Panc1 (cell line): ENCODE measurements at places on chromosomes 5 and 9.
A peak's percentile ranks its signal among the peaks of the same experiment; 100 is the strongest.

DNA sequence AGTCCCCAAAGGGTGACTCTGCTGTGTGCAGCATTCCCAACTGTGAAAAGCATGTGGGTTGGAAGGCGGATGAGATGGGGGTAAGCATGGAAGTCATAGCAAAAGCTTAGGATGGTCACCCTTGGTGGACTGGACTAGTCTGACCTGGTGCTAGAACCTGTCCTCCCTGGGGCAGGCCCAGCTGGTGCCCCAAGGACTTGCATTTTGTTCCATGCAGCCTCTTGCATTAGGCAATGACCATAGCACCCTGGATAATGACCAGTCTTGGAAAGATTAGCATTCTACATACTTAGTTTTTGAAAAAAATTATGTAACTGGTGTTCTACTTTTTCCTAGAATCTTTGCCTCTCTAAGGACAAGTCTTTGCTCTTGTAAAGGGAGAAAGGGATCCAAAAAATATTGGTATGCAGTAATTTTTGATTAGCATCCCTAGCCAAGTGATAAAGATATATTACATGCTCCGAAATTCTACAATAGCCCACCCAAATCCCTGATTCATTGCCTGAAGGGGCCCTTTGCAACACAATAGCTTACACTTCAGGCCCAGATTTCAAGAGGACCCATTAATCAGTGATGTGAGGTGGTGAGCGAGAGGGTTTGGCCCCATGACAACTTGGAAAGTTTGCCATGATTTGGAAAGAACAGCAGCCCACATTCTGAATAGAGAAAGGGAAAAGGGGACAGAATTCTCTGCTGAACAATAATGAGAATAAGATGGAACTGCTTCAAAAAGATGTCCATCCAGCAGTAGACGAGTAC lies 93.3 kb upstream of the CD180 start:
- DNase-seq, result no peak

DNA sequence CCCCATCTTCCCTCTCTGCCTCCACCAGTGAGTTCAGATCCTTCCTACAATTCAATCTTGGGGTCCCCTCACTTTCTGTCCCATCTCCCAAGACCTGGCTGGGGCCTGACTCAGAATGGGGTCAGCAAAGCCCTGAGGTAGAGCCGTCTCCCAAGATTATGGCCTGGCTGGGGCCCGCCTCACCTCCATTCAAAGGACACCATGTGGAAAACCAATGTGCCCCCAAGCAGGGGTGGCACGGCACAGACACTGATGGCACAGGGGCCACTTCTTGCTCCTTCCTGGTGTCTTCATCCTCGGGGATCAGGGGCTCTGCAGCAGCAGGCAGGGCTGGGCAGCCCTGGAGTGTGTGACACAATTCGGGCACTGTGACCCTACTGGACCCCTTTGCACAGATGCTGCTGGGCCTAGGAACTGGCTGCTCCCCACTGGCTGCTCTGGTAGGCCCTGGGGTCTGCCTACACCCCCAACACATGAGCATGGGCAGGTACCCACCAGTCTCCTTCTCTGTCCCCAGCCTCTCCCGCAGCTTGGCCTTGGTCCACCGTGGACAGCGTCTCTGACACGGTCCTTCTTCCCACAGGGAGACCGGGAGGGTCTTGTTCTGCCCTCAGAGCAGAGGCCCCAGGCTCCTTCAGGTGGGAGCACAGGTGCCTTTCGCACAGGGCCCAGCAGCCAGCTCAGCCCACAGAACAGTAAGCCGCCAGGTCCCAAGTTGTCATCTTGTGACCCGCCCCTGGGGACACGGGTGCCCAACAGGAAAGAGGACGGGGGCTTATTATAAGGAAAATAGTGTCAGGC lies 89.5 kb downstream of the ADAMTS2 start:
- no peak for DNase-seq

DNA sequence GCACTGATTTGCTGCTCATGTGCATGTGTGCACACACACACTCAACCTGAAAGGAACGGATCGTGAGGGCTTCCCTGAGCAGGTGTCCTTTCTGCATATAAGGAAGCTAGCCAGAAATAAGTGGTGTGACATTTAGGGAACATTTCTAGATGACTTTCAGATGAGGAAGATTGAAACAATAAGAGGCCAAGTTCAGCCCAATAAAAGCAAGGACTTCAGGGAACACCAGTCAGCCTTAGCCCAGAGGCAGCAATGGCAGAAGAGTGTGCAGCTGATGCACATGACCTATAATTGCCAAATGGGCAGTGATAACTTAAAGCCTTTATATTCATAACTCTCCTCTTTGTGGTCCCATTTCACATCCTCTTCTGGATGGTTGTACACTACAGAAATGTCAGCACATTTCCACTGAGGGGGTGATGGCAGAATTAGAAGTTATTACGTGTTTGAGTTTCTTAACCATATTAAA lies 255.5 kb downstream of the TRIM32 start:
- no peak for DNase-seq

DNA sequence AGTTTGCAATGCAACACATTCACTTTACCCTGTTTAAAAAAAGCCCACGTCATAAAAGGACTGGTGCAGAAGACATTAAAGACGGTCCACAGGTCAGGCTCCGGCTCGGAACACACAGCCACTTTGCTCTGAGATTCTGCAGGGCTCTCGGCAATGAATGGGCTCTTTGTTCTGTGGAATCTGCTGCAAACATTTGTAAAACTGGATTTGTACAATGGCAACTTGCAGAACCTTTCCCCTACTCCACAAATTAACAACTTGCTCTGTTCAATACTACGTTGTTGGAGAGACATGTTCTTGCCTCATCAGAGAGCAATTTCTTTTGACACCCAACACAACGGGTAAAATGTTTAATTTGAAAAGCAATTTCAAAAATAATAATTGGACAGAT lies 13.0 kb upstream of the NR5A1 start:
- no peak for DNase-seq

- no peak for DNase-seq
These were observed 201.2 kb downstream of the ADCY2 start for GRCh38 chr5:7597059-7597642.

- DNase-seq, result peak; percentile 45
These were observed 32.7 kb upstream of the FSD1L start for GRCh38 chr9:105414947-105415661.

DNA sequence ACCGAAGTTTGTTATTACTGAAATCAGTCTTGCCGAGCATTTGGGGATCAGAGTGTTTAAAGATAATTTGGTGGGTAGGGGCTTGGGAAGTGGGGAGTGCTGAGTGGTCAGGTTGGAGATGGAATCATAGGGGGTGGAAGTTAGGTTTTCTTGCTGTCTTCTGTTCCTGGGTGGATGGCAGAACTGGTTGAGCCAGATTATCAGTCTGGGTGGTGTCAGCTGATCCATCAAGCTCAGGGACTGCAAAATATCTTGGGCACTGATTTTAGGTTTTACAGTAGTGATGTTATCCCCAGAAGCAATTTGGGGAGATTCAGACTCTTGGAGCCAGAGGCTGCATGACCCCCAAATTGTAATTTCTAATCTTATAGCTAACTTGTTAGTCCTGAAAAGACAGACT lies 5.4 kb upstream of the ANKRD31 start:
- DNase-seq, result no peak

GRCh38 chr9:97853844-97854695 lies 1.0 kb downstream of the FOXE1 start:
- no peak for DNase-seq

DNA sequence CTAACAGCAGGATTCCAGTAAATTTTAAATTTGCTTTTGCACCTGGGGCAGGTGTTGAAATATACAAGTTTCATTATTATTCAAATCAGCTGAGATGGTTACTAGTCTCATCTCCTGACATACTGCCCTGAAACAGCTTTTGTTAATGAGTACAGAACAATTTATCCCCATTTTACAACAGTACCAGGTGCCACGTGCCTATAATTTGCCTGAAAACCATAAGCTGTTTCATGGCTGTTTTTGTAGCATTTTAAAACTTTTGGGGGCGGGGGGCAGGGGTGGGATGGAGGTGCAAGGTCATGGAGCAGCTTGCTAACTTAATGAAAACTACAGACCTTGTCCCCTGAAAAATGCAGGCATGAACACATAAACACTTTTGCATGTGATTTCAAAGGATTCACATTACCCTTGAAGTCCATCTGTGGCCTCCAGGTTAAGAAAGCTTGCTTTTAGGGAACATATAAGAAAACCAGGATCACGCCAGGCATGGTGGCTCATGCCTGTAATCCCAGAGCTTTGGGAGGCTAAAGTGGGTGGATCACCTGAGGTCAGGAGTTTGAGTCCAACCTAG lies 42.1 kb downstream of the TIMD4 start:
- no peak for DNase-seq
